ENCODE measurements at places on chromosomes 3 and 15.

- H3K27me3 ChIP-seq: no peaks in the 10 kb centered on the region
- no peak overlapping the region for H3K4me3 ChIP-seq
- peak overlapping the region; percentile 46 for H3K27ac ChIP-seq
- DNase-seq: no peak
- H3K36me3 ChIP-seq: no peaks in the 10 kb centered on the region
- peaks cover 38% of the 10 kb centered on the region for H3K4me1 ChIP-seq
These were observed 8.5 kb downstream of the SEMA4B start for GRCh38 chr15:90209591-90209990.

DNA sequence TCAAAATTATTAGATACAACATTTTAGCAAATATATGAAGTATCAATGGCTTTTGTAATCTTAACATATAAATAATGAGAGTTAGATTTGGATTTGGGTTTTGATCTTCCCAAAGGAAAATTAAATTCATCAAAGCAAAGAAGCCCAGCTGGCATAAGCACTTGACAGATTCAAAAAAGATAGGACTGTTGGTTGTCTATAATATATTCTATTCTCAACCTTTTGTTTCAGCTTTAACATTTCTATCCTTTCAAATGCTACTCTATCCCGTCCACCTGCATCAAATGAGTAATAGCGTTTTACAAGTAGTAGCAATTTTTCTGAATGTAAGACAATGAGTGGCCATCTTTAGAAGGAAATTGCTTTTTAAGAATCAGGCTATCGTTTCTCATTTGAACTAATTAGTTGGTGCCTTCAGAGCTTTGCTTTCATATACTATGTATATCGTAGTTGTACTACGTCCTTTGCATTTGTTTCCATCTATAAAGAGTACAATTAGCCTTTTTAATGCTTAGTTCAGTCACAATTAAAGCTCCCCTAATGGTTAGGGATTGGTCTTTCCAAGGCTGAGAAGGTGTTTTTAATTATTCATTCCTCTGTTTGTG is 278.0 kb downstream of the UBE2E2 start:
- peaks cover 32% of the 10 kb centered on the region for H3K36me3 ChIP-seq
- no peak for DNase-seq
- no peaks in the 10 kb centered on the region for H3K27me3 ChIP-seq
- H3K4me3 ChIP-seq: no peak overlapping the region
- H3K27ac ChIP-seq: no peak overlapping the region
- no peaks in the 10 kb centered on the region for H3K4me1 ChIP-seq

DNA sequence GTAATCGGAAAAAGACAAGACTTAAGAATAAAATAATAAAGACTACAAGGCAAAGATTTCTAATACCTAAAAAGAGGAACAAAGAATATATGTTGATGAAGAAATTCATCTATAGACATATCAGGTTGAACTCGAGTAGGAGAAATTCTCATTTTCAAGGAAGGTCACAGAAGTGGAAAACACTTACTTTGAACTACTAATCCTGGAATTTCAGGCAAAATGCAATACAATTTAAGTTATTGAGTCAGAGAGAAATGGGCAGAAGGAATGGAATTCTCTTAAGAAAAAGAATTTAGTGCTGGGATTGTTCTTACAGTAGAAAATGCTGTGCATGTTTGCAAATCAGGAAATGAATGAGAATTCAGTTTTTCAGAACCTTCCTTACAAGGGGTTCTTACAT is 135.9 kb upstream of the TGFBR2 start:
- H3K4me1 ChIP-seq: peaks cover 33% of the 10 kb centered on the region
- H3K4me3 ChIP-seq: no peak overlapping the region
- H3K36me3 ChIP-seq: no peaks in the 10 kb centered on the region
- H3K27me3 ChIP-seq: no peaks in the 10 kb centered on the region

DNA sequence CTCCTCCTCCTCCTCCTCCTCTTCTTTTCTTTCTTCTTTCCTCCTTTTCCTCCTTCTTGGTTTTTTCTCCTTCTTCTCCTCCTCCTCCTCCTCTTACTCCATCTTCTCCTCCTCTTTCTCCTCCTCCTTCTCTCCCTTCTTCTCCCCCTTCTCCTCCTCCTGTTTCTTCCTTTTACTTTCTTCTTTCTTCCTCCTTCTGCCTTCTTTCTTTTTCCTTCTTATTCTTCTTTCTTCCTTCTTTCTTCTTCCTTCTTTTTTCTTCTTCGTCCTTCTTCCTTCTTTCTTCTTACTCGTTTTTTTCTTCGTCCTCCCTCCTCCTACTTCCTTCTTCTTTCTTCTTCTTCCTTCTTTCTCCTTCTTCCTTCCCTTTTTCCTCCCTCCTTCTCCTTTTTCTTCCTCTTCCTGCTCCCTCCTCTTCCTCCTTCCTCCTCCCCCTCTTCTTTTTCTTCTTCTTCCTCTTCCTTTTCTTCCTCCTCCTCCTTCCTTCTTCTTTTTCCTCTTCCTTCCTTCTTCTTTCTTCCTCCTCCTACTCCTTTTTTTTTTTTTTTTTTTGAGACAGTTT is 92.1 kb downstream of the SLMAP start:
- no peak overlapping the region for H3K4me3 ChIP-seq
- no peaks in the 10 kb centered on the region for H3K4me1 ChIP-seq
- peaks cover 4% of the 10 kb centered on the region for H3K36me3 ChIP-seq
- H3K27me3 ChIP-seq: no peaks in the 10 kb centered on the region
- no peak overlapping the region for H3K27ac ChIP-seq

- H3K4me3 ChIP-seq: no peak overlapping the region
- no peak for DNase-seq
- H3K27me3 ChIP-seq: no peaks in the 10 kb centered on the region
- peaks cover 56% of the 10 kb centered on the region for H3K4me1 ChIP-seq
- H3K27ac ChIP-seq: no peak overlapping the region
- peaks cover 3% of the 10 kb centered on the region for H3K36me3 ChIP-seq
These were observed 134.0 kb downstream of the AKAP13 start for GRCh38 chr15:85514413-85514812.

GRCh38 chr3:60431599-60431958 is 819.7 kb downstream of the FHIT start:
- peaks cover 11% of the 10 kb centered on the region for H3K4me1 ChIP-seq
- no peak for DNase-seq
- no peaks in the 10 kb centered on the region for H3K27me3 ChIP-seq
- H3K4me3 ChIP-seq: no peak overlapping the region

All from activated naive CD8-positive, alpha-beta T cell treated with anti-CD3 and anti-CD28 coated beads, Interleukin-2, amount 50 U/mL, for 24 hours (primary cell).